ENCODE measurements at places on chromosomes 12 and 14.
A peak's percentile ranks its signal among the peaks of the same experiment; 100 is the strongest.

DNA sequence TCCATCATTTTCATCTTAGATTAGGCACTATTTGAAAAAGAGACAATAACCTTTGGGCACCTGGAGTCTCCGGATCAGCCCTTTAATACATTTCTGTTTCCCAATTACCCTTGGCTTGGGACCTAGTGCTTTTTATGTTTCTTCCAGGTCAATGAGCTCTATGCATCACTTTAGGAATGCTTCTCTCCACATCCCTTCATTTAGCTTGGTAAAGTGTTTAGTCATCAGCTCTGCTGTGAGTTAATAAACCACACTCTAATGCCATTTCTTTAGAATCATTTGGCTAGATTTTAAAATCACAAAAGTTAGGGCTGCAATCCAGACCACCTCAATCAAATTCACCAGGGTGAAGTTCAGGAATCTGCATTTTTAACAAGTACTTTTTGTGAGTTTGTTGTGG, 41.7 kb downstream of the RASSF9 start:
- DNase-seq, result no peak

DNA sequence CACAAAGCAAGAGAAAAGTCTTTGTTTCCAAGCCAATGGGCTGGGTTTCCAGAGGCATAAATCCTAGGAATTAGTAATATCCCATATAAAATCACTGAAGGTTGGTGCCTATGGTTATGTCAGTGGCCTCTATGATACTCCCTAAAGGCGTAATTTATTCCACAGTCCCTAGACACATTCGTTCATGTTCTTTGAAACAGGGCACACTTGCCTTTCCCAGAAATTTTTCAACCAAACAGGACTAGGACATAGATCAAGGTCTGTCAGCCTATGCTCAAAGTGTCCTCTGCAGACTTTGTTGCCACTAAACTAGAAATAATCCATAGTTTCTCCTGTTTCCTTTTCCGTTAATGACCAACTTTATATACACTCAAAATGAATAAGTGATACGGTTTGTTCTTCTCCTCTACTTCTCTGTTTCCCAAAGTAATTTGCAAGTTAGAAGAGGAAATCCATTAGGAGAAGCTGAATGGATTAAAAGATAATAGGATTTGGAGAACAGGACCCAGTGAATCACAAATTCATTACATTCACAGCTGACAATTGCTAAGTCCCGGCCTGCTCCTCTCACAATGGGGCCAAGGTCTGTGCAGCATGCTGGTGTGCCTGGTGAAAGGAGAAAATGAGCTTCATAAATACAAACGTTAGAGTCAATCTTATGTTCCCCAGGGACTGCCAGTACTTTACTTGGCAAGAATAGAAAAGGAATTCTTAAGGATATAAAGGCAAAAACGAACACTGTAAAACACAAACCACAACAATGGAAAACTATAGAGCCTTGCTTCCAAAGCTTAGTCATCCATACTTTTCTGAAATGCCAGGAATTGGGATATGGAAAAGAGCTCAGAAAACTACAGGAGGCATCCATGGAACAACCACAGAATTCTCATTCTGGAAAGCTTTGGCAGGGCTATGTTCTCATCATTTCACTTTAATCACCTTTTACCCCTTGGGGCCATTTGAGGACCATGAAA, 966.2 kb downstream of the NRXN3 start:
- DNase-seq, result no peak

DNA sequence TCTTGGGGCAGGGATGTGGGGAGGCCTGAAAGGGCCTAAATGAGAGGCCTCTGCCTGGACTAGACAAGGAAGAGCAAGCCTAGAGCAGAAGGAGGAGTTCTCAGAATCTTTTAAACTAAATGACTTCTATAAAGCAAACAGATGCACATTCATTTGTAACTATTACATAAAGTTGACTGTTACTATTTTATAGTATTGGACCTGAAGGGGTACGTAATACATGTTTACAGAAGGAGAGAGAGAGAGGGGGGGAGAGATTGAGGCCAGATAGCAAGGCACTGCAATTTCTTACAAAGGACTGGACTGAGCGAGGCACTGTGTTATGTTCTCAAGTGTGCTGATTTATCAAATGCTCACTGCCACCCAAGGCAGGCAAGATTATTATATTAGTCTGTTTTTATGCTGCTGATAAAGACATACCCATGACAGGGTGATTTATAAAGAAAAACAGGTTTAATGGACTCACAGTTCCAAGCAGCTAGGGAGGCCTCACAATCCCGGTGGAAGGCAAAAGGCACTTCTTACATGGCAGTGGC, 215.8 kb upstream of the NOS1 start:
- DNase-seq, result no peak

DNA sequence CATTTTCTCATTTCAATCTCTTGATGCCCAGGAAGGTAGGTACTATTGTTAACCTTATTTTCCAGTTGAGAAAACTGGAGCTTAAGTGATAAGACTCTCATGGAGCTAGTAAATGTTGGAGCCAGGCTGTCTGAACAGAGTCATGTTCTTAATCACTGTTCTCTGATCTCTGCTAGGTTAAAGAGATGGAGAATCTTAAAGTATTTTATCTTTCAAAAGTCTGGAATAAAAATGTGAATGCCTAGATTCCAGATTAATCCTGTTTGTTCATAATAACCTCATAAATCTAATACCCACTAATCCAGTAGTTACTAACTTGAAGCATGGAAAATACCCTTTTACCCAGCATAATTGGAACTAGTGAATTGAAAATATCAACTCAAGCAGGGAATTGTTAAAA, 341.0 kb upstream of the RGS6 start:
- DNase-seq, result no peak

GRCh38 chr12:6927379-6928021, at the start of gene ATN1:
Gene ATN1, plus strand, starts transcription at chr12:6927959. Its CDS starts 6,043 bp downstream, at chr12:6934002.
- DNase-seq, result peak; percentile 30

DNA sequence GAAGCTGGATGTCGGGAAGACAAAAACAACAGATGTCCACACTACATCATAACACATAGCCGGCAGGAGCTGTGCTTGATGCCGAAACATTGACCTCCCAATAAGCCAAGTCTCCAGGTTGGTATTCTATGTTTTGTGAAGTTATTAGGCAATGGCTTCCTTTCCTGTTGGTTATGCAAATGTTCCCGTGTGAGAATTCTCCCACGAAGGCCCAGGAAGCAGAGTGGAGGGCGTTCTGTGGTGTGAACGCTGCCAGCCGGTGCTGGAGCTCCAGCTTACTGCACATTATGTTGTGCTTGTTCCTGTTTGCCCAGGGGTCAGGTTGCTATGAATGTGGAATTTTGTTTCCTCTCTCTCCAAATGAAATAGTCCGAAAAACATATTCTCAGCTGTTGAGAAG, 156.4 kb upstream of the HMGA2 start:
- no peak for DNase-seq

DNA sequence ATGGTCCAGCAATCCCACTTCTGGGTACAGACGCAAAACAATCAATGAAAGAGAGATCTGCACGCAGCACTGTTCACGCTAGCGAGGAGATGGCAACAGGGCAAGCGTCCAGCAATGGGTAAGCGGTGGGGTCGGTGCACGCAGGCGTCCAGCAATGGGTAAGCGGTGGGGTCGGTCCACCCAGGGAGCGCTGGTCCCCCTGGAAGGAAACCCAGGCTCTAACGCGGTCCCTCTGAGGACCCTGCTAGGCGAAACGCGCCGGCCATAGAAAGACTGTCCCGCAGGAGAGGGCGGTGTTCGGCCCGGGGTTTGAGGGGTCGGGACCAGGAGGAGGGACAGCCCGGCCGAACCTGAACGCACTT, 618 bp upstream of the PGAM5 start:
- DNase-seq, result no peak

GRCh38 chr14:30698463-30698862, 76.3 kb downstream of the SCFD1 start:
- DNase-seq, result no peak

GRCh38 chr12:1533205-1533601, 61.2 kb downstream of the FBXL14 start:
- DNase-seq, result no peak

DNA sequence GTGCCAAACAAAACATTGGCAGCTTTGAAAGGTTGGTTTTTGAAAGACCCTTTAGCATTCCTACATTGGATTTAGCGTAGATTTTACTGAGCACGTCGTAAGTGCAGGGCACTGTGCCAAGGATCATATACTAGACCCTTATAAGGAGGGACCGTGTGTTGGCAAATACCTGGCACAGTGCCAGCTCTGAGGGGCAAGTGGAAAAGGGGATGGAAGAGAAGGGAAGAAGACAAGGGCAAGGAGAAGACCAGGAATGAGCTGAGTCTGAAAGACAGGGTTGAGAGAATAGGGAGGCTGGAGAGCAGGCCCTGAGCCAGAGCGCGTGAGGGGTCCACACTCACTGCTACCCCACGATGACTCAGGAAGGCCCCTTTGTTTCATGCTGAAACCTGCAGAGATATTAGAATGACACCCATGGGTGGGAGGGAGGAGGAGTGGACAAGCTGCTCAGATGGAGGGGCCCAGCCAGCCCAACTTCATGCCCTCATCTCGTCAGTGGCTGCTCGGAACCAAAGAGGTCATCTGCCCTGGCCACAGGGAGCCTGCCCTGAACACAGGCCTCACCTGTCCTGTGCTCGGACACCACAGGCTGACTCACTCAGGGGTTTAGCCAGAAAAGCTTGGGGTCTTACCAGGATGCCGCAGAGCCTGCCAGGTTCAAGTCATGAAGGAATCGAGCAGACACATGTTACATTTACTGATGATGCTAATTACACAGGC, 25.0 kb downstream of the RAB35 start:
- no peak for DNase-seq

GRCh38 chr12:44717612-44718011, 158.5 kb downstream of the NELL2 start:
- no peak for DNase-seq

DNA sequence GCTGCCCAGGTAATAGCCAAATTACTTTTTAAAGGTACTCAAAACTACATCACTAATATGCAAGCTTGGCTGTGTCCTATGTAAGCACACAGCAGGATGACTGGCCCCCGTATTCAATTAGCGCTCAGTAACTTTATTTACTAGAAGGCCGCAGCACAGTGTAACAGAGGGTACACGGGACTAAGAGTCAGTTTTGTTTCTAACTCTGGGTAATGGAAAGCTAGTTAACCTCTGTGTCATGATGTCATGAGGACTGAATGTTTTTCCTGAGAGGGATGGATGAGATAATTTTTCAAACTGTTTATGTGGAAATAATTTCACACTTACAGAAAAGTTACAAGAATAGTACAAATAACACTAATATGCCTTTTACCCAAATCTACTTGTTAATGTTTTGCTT, 27.1 kb downstream of the GALNT4 start:
- DNase-seq, result no peak

- no peak for DNase-seq
These were observed 8.5 kb upstream of the TTC8 start for GRCh38 chr14:88815980-88816379.

GRCh38 chr14:68225321-68225720, 405.7 kb downstream of the RAD51B start:
- DNase-seq, result no peak

- no peak for DNase-seq
These were observed 3.5 kb downstream of the FOXN4 start for GRCh38 chr12:109305547-109305946.

GRCh38 chr12:3596703-3597415, 105.9 kb downstream of the PRMT8 start:
- no peak for DNase-seq

- DNase-seq, result no peak
These were observed 169.2 kb upstream of the HMGA2 start for GRCh38 chr12:65655074-65655493.

GRCh38 chr12:191541-191940, 22.4 kb downstream of the SLC6A12 start:
- DNase-seq, result no peak

DNA sequence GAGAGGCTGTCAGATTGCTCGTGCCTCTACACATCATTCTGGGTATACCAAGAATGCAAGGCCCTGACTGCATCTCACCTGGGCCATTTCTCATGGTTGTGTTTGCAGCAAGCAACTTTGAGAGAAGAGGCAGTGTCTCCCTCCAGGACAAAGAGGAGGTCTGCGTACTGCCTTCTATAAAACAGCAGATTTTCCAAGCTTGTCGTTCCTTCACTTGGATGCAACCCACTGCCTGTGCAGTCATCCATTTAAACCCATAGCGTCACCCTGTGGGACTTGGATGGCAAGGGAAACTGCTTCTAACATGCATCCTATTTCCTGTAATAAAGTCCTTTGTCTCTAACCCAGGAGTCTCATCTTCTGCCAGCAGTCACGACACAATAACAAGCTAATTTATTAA, 1.3 kb downstream of the POMT2 start:
- DNase-seq, result no peak

GRCh38 chr12:91272461-91273063, 89.9 kb upstream of the DCN start:
- no peak for DNase-seq

DNA sequence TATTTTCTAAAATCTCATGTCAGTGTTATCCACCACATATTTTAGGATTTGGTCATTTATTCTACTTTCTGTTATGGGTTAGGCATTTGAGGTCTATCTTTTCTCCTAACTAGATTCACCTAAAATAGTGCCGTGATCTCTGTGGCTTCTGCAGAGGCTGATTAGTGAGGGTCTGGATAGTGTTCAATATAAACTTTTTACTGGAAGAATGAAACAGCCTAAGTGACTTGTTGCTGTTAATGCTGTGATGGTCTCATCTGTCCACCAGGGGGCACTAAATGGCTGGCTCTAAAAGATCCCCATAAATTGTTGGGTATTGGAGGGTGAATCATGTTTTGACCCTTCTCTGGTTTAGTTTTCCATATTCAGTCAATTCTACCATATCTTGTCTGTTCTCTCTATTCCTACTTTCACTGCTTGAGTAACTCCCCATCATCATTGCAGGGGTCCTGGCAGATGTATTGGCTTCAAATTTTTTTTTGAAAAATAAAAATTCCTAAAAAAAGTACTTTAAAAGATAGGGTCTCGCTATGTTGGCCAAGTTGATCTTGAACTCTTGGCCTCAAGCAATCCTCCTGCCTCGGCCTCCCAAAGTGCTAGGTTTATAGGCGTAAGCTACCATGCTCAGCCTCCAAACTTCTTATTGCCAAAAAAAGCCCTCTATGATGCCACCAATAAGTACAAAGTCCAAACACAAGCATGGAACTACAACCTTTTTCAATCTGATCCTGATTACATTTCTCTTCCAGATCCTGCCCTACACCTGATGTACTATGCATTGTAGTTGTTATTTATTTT, 6.9 kb downstream of the PABPN1 start:
- DNase-seq, result peak; percentile 57

GRCh38 chr14:43587183-43587582, 919.9 kb downstream of the FSCB start:
- no peak for DNase-seq

DNA sequence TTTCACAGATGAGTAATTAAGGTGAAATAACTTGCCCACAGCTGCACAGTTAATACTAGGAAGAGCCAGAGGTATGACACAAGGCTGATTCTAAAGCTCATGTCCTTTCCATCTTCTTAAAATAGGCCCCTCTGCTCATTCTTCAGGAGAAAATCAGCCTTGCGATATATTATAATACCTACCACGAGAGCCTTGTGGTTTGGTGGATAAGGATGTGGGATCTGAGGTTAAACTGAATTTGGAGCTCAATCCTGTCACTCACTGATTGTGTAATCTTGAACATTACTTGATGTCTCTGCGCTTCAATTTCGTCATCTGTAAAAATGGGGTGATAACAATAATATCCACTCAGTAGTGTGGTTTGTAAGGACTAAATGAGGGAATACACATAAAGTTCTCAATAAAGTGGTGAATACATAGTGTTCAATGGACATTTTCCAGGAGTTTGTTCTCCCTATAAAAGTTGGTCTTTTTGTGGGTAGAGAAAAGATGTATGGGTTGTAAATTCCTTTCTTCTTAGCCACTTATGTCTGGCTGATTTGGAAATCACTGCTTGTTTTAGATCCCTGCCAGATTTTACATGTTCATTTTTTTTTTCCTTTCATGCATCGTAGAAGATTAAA, 25.1 kb upstream of the ATP2B1 start:
- DNase-seq, result no peak

All from CD4-positive, alpha-beta T cell treated with Interferon gamma for 1 hour (primary cell).